Activated naive CD8-positive, alpha-beta T cell treated with anti-CD3 and anti-CD28 coated beads, Interleukin-2, amount 10 ng/mL, durations not matched to agents 7 days and 5 days (primary cell): ENCODE measurements at places on chromosomes 2 and 18. TPM values are rescaled to one million over a fixed set of nuclear protein-coding genes. Genes with fewer than 3 reads are reported as not detected.

DNA sequence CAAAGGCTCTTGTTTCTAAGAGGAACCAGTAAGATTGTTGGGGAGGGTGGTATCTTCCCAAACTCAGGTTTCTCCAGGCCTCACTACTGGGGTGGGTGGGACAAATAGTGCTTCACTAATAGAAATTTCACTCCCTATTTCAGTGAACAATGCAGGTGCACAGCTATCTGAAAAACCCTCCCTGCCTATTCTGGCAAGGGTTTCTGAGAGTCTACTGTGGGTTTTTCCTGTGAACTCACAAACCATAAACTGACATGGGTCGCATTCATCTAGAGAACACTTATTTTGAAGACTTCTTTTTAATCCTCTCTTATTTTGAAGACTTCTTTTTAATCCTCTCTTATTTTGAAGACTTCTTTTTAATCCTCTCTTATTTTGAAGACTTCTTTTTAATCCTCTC lies 4.4 kb downstream of the IL36A start:
- no peak for DNase-seq

- DNase-seq: no peak
Observed at GRCh38 chr2:44944952-44945612, 3.6 kb downstream of the SIX3 start.

DNA sequence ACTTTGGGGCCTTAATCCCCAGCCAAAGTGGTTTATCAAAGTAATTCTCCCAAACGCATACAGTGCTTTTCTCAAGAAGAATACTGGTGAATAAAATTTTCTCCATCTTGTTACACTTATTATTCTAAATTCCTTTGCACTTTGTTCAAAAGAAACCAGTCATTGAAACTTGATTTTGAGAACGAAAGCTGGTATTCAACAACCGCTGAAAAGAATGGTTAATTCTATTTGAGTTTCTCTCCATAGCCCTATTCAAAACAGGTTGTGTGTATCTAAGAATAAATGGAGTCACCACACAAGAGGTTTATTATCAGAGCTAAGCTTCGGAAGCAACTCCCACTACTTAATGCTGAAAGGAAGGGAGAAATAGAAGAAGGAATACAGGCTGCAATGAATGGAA lies 117.7 kb downstream of the C1D start:
- DNase-seq: no peak

DNA sequence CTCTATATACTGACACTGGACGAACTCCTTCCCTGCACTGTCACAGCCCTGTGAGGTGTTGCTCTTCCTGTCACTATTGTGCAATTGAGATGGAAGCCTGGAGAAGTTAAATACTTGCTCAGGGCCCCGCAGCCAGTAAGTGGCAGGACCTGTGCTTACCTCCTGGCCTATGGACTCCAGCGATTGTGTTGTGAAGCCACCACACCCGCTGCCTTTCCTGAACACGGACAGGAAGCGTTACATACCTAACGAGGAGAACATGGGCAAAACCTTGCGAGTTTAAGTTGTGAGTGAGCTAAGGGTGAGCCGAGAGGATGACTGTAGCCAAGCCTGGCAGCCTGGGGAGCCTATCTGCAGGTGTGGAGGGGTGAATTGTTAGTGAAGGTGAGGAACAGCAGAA lies 26.1 kb downstream of the RAB31 start:
- no peak for DNase-seq

DNA sequence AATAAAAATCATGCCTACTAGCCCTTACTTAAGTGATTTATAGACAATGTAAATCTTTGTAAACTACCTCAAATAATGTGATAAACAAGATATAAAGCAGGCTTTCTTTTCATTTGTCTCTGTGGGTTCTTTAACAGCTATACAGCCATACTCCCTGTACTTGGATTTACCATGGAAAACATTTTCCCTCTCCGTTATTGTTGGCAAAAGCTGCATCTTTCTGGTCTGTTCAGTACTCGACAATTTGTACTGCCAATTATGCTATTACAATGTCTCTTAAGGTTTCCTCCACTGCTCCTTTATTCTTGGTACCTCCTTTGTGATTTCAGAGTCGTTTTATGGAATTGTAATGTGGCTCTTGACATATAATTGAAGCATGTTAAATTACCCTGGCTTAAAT lies 426.3 kb upstream of the PKDCC start:
- DNase-seq: no peak

Gene C2orf78
- not detected for total RNA-seq

Gene PAX3
- total RNA-seq: not detected
